ENCODE measurements at places on chromosomes 3 and 15. TPM values are rescaled to one million over a fixed set of nuclear protein-coding genes. Genes with fewer than 3 reads are reported as not detected.

DNA sequence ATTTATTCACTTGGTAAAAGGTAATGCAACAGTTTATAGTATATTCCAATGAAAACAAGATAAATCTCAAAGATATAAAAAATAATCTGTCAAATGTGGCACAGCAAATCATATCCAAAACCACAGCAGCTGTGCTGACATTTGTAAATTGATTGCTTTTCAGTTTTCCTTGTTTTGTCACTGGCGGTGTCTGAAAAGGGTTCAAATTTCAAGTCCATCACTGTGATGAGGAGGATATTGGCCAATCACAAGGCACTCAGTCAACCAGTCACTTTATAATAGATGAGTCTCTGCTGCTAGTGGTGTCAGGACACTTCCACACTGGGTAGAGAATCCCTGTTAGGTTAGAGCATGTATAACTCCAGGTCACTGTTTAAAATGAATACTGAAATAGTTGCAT is 154.8 kb downstream of the SLC9A9 start:
- no peaks in the 10 kb centered on the region for H3K27me3 ChIP-seq
- H3K4me3 ChIP-seq: no peak overlapping the region
- no peaks in the 10 kb centered on the region for H3K4me1 ChIP-seq
- DNase-seq: no peak

DNA sequence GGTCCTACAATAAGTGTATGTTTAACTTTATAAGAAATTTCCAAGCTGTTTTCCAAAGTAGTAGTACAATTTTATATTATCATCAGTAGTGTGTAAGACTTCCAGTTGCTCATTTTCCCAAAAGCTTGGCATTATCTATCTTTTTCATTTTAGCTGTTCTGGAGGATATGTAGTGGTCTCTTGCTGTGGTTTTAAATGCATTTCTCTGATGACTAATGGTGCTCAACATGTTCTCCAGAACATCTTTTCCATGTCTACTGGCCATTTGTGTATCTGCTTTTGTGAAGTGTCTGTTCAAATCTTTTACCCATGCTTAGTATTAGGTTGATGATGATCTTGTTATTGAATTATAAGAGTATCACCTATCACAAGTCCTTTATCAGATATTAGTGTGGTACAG is 13.3 kb downstream of the BCL2A1 start:
- no peaks in the 10 kb centered on the region for H3K4me1 ChIP-seq
- H3K36me3 ChIP-seq: no peaks in the 10 kb centered on the region
- no peak overlapping the region for H3K4me3 ChIP-seq
- no peak for DNase-seq
- H3K27ac ChIP-seq: no peak overlapping the region
- no peaks in the 10 kb centered on the region for H3K27me3 ChIP-seq

DNA sequence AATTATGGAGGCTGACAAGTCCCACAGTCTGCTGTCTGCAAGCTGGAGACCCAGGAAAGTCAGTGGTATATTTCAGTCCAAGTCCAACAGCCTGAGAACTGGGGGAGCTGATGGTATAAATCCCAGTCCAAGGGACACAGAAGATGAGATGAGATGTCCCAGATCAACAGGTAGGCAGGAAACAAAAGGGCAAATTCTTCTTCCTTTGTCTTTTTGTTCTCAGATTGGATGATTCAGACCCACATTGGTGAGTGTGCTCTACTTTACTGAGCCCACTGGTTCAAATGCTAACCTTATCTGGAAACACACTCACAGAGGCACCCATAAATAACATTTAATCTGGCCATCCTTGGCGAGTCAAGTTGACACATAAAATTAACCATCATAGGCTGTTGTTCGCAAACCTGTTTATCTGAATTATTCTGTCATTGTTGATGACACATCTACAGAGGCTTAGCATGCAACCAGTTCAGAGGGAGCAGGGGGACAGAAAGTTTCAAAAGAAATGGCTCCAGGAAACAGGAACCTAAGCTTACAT is 62.7 kb upstream of the ITGA11 start:
- H3K4me1 ChIP-seq: no peaks in the 10 kb centered on the region
- no peaks in the 10 kb centered on the region for H3K27me3 ChIP-seq
- DNase-seq: no peak

DNA sequence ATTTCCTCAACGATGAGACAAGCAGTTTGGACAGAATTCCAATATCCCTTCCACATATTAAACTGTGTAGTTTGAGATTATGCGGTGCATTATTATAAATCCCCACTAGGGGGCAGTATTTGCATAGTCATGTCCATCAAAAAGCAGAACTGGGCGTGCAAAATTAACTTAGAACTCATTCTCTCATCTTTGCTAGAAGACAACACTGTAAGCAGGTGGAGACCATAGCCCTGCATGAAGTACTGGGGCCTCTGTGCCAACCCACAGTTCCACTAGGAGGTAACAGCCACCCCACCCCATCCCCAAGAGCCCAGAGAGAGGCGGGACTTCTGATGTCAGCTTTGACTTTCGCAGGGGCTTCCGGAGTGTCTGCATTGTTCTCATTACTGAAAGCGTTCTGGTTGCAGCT is 106.6 kb upstream of the TMC3 start:
- H3K27ac ChIP-seq: no peak overlapping the region
- no peaks in the 10 kb centered on the region for H3K36me3 ChIP-seq
- DNase-seq: peak; percentile 80
- no peaks in the 10 kb centered on the region for H3K27me3 ChIP-seq
- H3K4me1 ChIP-seq: no peaks in the 10 kb centered on the region

- H3K4me1 ChIP-seq: no peaks in the 10 kb centered on the region
- no peaks in the 10 kb centered on the region for H3K36me3 ChIP-seq
- no peak overlapping the region for H3K4me3 ChIP-seq
- H3K27me3 ChIP-seq: peaks cover 9% of the 10 kb centered on the region
- no peak for DNase-seq
- H3K27ac ChIP-seq: no peak overlapping the region
Observed at GRCh38 chr3:10926811-10927521, 65.6 kb upstream of the SLC6A1 start.

DNA sequence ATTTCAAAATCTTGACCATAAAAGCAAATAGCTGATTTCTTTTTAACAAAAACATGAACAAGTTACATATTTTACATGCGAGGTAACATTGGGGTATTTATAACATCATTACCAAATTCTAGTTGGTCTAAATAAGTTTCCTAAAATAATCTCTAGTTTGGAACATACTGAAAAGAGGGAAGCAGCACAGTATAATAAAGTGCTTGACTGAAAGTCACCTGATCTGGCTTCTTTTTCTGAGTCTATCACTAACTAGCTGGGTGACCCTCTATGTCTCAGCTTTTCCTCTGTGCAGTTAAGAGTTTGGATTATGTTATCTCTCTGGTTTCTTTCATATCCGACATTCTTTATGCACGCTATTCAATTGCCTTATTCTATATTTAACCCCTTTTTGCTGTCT is 19.8 kb upstream of the CNTN4 start:
- H3K4me3 ChIP-seq: no peak overlapping the region
- DNase-seq: no peak
- no peaks in the 10 kb centered on the region for H3K4me1 ChIP-seq
- H3K27me3 ChIP-seq: no peaks in the 10 kb centered on the region
- H3K36me3 ChIP-seq: no peaks in the 10 kb centered on the region

ADAMTS17 gene
- 5.5 TPM for total RNA-seq

CPLX3 gene
- not detected for total RNA-seq

ACTL6A gene
- 80.4 TPM for total RNA-seq

HCLS1 gene
- 0.57 TPM for total RNA-seq

GOLGA8N gene
- total RNA-seq: 4.9 TPM

All from cardiac muscle cell (in vitro differentiated cells and primary cell).